ENCODE measurements at places on chromosomes 4 and X. TPM values are rescaled to one million over a fixed set of nuclear protein-coding genes. Genes with fewer than 3 reads are reported as not detected.

Gene RENBP
- 10.6 TPM for total RNA-seq

Gene FGD1
- total RNA-seq = not detected

Gene LANCL3
- total RNA-seq = 0.34 TPM

Gene AFM
- total RNA-seq = not detected

Gene PDE6B
- 13.5 TPM for total RNA-seq

Measured in T-helper 2 cell treated with Interferon-gamma antibody and Interleukin-4, amounts not matched to agents 100 ng/mL and 5 ng/mL, for 36 hours (primary cell).